Uterus (tissue), 4 donors: ENCODE measurements at places on chromosomes 3 and 15. TPM values are rescaled to one million over a fixed set of nuclear protein-coding genes. Genes with fewer than 3 reads are reported as not detected.

Gene GORASP1
- 59.7 TPM for total RNA-seq

Gene NSUN3
- total RNA-seq = 3.3 TPM

Gene RGMA
- 3.6 TPM for total RNA-seq

- H3K27ac ChIP-seq = no peak overlapping the region
- H3K27me3 ChIP-seq = no peaks in the 10 kb centered on the region
- H3K4me3 ChIP-seq = no peak overlapping the region
- DNase-seq = no peak
- H3K4me1 ChIP-seq = no peaks in the 10 kb centered on the region
- H3K36me3 ChIP-seq = no peaks in the 10 kb centered on the region
These were observed 20.2 kb downstream of the CPOX start for GRCh38 chr3:98573181-98573728.

- DNase-seq = no peak
- no peak overlapping the region for H3K4me3 ChIP-seq
- H3K27me3 ChIP-seq = no peaks in the 10 kb centered on the region
- H3K36me3 ChIP-seq = no peaks in the 10 kb centered on the region
- no peak overlapping the region for H3K27ac ChIP-seq
These were observed 306.7 kb upstream of the ROBO2 start for GRCh38 chr3:76733073-76733759.

GRCh38 chr15:70002897-70003296 is 94.8 kb downstream of the TLE3 start:
- H3K36me3 ChIP-seq = no peaks in the 10 kb centered on the region
- H3K4me1 ChIP-seq = no peaks in the 10 kb centered on the region
- H3K27me3 ChIP-seq = no peaks in the 10 kb centered on the region

- H3K27ac ChIP-seq = no peak overlapping the region
- no peaks in the 10 kb centered on the region for H3K36me3 ChIP-seq
- no peak overlapping the region for H3K4me3 ChIP-seq
- H3K4me1 ChIP-seq = no peaks in the 10 kb centered on the region
- no peaks in the 10 kb centered on the region for H3K27me3 ChIP-seq
- DNase-seq = no peak
These were observed 101.0 kb downstream of the CADPS start for GRCh38 chr3:62774221-62774620.

DNA sequence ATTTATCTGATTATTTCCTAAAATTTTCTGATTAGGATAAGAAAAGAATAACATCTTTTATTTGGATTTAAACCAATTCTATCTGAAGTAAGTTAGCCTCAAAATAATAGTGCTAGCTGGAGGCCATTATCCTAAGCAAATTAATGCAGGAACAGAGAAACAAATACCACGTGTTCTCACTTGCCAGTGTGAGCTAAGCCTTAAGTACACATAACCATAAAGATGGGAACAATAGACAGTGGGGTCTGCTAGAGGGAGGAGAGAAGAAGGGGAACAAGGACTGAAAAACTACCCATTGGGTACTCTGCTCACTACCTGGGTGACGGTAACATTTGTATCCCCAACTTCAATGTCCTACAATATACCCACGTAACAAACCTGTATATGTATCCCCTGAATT is 31.3 kb upstream of the LYSMD4 start:
- no peaks in the 10 kb centered on the region for H3K4me1 ChIP-seq
- DNase-seq = no peak
- H3K27me3 ChIP-seq = no peaks in the 10 kb centered on the region
- no peaks in the 10 kb centered on the region for H3K36me3 ChIP-seq
- H3K27ac ChIP-seq = no peak overlapping the region
- H3K4me3 ChIP-seq = no peak overlapping the region

DNA sequence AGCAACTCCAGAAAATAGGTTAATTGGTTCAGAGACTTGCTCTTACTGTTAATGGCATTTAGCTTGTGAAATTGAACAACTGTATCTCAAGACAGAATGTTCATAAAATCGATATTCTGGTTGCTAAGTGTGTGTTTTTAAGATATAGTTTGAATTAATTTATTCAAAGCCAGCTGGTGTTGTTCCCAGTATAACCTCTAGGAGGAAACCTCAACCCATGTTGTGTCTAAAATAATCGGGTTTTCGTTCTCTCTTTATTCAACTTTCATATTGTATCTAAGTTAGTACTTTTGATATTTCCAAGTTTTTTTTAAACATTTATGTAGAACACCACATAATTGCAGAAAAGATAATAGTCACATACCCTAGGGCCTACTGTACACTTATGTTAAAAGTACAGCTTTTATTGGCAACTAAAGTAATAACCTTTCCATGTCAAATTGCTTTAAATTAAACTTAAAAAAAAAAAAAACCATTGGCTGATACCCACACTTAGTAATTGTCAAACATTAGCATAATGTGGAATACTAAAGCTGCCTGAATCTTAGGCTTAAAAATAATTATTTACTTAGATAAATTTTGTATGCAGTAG is 90.9 kb downstream of the SAMMSON start:
- H3K36me3 ChIP-seq = no peaks in the 10 kb centered on the region
- DNase-seq = no peak
- H3K4me3 ChIP-seq = no peak overlapping the region
